Cardiac fibroblast (primary cell): ENCODE measurements at places on chromosomes 7 and 10.

- no peak for DNase-seq
These were observed 57.7 kb downstream of the PRTFDC1 start for GRCh38 chr10:24894728-24895127.

- DNase-seq, result peak; percentile 61
These were observed 6.6 kb upstream of the TPK1 start for GRCh38 chr7:144842377-144842851.

DNA sequence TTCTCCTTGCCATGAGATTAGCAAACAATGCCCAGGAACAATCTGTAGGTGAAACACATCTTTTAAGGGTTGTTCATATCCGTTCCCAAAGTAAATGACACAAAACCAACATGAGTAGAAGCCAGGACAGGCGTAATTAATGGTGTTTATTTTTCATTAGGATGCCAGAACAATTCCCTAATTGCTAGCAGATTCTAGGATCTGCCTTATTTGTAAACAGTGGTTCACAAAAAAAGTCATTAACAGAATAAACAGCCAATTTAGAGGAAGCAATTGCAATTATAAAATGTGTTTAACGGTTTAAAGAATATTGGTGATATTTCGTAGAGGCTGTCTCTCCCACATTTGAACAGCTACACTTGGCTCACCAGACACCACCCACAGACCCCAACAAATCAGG lies 250.6 kb upstream of the GPR26 start:
- DNase-seq, result no peak

DNA sequence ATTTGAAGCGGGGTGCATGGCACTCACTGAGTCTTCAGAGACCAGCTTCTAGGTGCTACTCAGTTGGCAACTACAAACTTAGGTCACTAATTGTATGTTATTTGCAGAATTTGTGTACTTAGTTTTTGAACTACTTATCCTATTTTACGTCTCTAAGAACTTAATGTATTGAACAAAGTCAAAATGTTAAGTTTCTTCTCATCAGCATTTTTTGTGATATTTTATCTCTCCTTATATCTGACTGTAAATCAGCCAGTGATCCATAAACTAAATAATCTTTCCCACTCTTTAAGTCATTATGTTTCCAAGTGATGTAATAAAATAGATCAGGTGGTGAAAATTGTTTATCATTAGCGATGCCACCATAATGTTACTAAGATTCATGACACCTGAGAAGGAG lies 60.3 kb upstream of the TMEM248 start:
- DNase-seq, result no peak

- no peak for DNase-seq
These were observed 16.4 kb downstream of the KIAA1549 start for GRCh38 chr7:138964624-138965436.

GRCh38 chr10:73625004-73625883 lies 16.0 kb downstream of the MYOZ1 start:
- DNase-seq, result peak; percentile 27
